NCI-H1048 (cell line): ENCODE measurements at places on chromosomes 4 and X.

- no peak for DNase-seq
Measured at GRCh38 chr4:78748381-78748780, 27.8 kb upstream of the BMP2K start.

- DNase-seq, result no peak
Measured at GRCh38 chrX:72029483-72030411, 102.0 kb downstream of the RTL5 start.

GRCh38 chr4:42617030-42617429, 39.9 kb downstream of the ATP8A1 start:
- no peak for DNase-seq

DNA sequence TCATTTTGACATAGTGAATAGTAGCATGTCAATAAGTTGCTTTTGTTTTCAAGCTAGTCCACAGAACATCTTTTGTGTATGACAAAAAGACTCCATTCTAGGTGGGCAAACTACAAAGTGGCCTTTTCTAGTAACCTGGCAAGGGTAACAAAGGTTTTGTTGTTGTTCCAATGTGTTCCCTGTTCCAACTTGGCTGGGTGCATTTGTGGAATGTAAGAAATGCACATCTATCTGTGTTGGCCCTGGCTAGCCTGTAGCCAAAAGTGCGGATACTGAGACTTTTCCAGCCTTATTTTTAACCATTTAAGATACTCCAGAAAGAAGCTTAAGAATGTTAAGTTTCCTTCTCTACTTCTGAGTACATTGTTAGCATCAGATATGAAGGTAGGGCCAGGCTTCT, 118.7 kb upstream of the CHRDL1 start:
- no peak for DNase-seq
